CD4-positive, alpha-beta T cell treated with Interleukin-2 at 100 ng/mL for 4 hours (primary cell): ENCODE measurements at places on chromosomes 3 and 15.

- no peak for DNase-seq
Observed at GRCh38 chr3:34363881-34364280, 565.5 kb downstream of the PDCD6IP start.

DNA sequence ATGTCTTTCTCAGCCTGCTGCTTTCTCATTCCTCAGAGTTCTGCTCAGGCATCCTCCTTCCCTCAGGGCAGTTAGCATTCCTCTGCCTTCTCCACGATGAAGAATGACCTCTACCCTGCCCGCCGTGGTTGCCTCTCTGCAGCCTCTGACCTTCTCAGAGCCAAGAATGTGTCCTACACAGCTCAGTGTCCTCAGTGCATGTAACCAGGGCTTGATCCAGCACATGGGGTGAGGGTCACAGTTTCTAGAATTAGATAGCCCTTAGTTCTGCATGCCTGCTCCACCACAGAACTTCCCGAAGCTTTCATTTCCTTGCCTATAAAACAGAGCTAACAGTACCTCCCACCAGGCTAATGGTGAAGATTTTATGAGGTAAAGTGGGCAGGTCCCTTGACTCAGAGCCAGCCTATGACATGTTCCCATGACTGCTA lies 182.1 kb downstream of the CLSTN2 start:
- no peak for DNase-seq

- DNase-seq, result peak; percentile 40
Observed at GRCh38 chr15:56491110-56491722, 26.3 kb upstream of the MNS1 start.

DNA sequence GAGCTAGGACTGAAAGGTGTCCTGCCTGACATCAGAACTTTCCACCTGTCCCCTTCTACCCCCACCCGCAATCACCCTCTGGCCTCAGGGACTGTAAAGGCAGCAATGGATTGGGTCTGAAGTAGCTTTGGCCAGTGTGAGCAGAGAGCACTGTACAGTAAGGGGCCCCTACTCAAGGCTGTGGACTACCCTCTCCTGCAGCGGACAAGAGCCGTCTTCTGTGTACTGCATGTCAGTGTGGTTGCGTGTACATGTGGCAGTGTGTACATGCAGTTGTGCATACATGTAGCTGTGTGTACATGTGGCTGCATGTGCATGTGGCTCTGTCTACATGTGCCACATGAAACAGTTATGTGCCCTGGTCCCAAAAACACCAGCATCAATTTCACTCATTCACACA lies 205.9 kb upstream of the LINGO1 start:
- DNase-seq, result no peak

- DNase-seq, result no peak
Observed at GRCh38 chr3:197434830-197435229, 120.9 kb downstream of the BDH1 start.

- DNase-seq, result no peak
Observed at GRCh38 chr3:32283304-32283703, 44.8 kb downstream of the CMTM8 start.

DNA sequence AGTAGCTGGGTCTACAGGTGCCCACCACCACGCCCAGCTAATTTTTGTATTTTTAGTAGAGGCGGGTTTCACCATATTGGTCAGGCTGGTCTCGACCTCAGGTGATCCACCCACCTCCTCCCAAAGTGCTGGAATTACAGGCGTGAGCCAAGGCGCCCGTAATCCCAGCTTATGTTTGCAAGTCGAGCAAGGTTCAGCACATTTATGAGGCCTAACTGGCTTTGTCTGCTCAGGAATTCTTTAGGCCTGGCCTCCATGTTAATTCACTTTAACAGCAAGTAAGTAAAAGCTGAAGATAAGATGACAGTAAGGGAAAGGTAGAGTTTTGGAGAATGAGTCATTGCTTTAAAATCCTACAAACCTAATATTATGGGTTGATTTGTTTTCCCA lies 24.6 kb downstream of the SIDT1 start:
- DNase-seq, result no peak

GRCh38 chr3:189827108-189827507 lies 195.9 kb downstream of the TP63 start:
- no peak for DNase-seq

DNA sequence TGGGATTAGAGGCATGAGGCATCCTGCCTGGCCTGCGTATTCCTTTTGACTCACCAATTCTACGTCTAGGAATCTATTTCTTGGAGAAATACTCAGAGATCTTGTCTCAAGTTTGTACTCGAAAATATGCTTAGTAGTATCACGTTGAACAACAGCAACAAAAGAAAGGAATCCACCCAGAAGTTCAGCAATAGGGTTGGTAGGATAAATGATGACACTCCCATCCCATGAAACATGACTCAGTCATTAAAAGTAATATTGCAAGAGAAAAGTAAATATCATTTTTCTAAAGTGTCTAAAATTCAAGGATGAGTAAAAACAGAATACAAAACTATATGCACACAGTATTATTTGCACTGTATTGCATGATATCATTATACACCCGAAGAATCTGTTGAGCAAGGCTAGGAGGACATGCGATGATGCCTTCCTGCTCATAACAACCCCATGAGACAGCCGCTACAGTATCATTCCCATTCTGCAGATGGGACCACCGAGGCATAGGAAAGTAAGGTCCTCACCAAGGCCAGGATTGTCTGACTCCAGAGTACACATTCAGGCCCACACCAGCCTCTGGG lies 61.5 kb downstream of the SLC6A1 start:
- DNase-seq, result no peak

DNA sequence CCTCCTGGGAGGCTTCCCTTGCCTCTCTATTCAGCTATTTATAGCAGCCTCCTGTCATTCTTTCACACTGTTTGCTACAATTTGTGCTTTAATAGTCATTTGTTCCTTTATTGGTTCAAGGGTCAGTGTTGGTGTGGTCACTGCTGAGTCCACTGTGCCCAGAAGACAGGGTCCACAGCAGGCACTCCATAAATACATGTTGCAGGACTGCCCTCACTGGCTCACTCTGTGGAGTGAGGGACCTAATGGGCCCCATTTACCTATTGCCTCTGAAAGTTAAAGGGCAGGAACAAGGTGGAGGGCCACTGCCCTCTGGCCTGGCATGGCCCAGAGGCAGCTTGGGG lies 16.8 kb downstream of the MST1R start:
- DNase-seq, result no peak

DNA sequence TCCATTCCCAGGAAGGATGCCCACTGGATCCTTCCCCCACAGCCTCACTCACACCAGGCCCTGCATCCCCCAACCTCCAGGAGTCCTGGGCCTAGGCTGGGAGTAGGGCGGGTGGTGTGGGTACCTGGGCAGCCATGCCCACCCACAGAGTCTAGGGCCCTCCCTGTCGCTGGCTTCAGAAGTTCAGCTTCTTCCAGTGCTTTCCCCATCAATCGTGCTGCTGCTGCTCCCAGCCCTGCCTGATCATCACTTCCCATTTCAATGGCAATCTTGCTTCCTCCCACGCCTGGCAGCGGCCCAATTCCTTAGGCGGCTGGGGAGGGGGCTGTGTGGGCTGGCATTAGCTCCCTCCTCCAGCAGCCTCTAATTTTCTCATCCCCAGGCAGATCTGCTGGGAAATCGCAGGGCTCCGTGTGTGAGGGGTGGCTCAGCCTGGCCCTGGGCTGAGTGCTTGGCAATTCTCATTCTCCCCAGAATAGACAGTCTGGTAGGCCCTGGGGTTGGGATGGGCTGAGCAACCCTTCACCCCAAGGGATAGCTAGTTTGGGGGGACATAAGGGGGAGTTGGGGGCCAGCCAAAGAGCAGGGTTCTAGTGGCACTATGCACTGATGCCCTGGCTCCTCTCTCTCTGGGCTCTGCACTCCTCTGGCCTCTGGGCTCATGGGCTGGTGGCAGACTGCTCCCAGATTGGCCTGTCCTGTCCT lies 66.4 kb downstream of the SCN5A start:
- no peak for DNase-seq

DNA sequence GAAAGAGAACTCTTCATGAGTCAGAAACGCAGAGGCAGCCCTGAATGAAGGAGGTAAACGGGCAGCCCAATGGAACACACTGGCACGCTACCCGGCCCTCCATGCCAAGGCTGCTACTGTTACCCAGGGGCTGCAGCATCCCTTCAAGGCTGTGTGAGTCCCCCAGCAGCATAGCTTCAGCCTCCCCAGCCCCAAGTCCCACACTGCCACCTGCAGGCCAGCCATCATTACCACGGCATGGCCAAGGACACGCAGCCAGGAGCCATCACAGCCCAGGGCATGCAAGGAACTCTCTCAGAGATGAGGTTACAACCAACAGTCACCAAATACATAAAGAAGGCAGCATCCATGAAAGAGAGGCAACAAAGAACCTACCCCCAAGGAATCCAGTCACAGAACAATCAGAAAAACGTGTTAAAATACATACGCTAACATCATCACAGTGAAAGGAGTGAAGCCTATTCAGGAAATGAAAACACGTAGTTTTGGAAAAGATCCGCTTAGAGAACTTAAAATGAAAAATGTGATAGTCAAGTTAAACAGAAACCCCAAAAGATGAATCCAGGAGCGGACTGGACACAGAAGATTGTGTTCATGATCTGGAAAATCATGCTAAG lies 22.4 kb downstream of the PLA2G4F start:
- peak; percentile 27 for DNase-seq

- DNase-seq, result no peak
Observed at GRCh38 chr15:81863162-81863561, 182.7 kb downstream of the MEX3B start.

GRCh38 chr3:105598042-105598796 lies 231.5 kb downstream of the ALCAM start:
- DNase-seq, result no peak

GRCh38 chr15:25527118-25527517 lies 88.3 kb upstream of the UBE3A start:
- DNase-seq, result no peak

DNA sequence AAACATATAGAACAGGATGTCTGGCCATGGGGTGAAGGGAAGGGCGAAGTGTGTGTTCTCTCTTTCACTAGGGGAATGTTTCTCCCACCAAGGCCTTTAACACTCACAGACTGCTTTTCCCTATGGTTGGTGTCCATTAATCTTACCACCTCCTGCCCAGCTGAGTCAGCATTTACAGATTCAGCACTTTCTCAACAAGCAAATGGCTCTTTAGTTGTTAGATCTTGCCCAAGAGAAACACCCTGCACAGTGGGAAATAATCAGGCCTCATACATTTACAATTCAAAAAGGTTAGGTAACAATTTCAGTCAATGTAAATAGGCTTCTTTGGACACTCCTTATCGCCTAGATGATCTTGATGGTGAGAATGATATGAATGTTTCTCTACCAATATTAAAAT lies 418.2 kb downstream of the EPHA3 start:
- DNase-seq, result no peak

- no peak for DNase-seq
Observed at GRCh38 chr3:103047640-103048039, 612.8 kb downstream of the ZPLD1 start.

- DNase-seq, result no peak
Observed at GRCh38 chr3:178960181-178960580, 111.4 kb downstream of the ZMAT3 start.

DNA sequence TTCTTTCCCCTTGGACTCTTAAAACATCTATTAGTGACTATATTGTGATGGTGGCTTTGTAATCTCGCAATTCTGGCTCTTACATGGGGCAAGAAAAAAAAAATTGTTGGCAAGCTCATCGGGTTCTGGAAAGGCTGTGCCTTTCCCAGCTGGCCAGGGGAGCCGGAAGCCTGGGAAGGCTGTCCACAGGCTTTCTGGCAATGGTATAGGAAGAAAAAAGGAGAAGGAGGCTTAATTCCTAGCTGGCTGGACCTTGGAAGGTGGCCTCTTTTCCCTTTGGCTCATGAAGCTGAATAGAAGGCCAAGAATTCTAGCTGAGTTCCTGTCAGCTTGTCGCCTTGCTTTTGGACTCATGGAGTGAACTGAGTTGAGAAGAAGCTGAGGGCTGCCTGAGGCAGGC lies 243.5 kb upstream of the SEMA6D start:
- no peak for DNase-seq

GRCh38 chr15:90047956-90048575 lies 46.9 kb downstream of the ZNF710 start:
- no peak for DNase-seq

DNA sequence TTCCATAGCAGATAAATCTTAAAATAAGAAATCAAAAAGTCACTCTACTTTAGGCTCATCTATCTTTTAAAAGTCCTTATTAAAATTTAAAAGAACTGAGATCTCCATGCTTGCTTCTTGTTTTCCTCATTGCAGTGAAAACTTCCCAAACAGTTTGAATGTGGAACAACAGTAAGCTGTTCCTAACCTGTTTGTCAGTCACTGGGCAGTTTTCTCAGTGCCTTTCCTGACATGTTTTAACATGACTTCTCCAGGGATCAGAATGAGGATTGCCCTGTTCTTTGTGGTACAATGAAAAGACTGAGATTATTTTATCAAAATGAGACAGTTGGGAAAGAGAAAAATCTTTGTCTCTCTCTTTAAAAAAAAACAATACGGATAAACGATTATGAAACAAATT lies 774 bp downstream of the GPR87 start:
- DNase-seq, result no peak

DNA sequence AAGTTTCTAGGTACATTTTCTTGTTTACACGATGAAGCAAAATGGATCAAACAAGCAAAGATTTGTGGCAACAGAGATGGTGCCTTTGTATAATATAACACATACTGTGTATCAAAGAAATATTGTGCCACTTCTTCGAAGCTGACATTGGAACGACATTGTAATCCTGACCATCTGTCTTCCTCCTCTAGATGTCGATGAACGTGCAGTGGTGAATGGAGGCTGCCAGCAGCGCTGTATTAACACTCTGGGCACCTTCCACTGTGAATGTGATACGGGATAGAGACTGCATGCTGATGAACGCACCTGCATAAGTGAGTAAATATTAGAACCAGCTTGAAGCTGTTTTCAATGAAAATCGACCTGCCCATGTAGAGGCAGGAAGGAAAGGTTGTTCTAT lies 613.3 kb upstream of the GOLIM4 start:
- DNase-seq, result no peak

- DNase-seq, result no peak
Observed at GRCh38 chr3:44511238-44511566, 33.7 kb upstream of the ZNF445 start.
